ENCODE measurements at places on chromosomes 2 and 18.
A peak's percentile ranks its signal among the peaks of the same experiment; 100 is the strongest.

DNA sequence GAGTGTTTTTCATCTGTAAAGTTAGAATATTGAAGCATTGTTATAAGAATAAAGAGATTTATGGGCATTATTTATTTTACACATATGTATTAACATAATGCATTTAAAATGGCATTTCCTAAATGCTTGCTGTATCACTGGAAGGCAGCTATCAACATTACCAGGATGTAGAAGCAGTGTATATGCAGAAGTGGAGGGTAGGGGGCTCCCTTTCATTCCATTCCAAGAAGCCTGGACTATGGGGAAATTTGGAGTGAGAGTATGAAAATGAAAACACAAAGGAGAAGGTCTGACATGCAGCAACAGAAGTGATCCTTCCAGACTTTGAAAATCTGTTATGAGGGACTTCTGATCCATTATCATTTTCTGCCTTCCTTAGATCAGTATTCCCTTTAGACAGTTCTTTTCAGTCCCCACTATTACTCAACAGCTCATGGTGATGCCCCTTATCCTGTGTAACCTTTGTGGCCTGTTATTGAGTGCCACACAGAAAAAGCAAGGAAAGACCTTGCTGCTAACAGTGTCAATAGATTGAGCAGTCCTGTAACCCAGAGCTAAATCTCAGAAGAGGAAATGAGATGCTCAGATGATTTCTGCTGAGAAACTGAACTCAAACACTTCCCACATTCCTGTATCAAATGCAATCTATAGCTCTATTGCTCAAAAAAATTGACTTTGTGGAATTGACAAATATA is 216.6 kb downstream of the HNMT start:
- no peak for DNase-seq

GRCh38 chr2:148525130-148525529 is 119.4 kb upstream of the EPC2 start:
- DNase-seq: no peak

GRCh38 chr18:12656938-12657683 is 796 bp downstream of the SPIRE1 start:
- DNase-seq: peak; percentile 30

DNA sequence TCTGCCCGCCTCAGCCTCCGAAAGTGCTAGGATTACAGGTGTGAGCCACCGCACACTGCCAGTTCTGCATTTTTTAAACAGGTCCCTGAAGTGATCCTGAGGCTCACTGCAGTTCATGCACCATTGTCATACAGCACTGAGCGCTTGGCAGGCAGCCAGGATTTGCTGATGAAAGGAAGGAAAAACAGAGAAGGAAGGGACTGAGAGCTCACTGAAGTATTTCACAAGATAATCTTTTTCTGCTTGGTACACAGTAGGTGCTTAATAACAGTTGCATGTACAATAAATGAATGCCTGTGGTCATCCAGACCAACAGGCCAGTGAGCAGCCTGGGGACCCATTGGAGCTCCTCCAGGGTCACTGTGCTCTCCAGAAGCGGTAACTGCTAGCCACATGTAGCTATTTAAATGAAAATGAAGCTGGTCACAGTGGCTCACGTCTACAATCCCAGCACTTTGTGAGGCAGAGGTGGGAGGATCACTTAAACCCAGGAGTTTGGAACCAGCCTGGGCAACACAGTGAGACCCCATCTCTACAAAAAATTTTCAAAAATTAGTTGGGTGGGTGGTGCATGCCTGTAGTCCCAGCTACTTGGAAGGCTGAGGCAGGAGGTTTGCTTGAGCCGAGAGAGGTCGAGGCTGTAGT is 33.1 kb upstream of the SMAD7 start:
- no peak for DNase-seq

DNA sequence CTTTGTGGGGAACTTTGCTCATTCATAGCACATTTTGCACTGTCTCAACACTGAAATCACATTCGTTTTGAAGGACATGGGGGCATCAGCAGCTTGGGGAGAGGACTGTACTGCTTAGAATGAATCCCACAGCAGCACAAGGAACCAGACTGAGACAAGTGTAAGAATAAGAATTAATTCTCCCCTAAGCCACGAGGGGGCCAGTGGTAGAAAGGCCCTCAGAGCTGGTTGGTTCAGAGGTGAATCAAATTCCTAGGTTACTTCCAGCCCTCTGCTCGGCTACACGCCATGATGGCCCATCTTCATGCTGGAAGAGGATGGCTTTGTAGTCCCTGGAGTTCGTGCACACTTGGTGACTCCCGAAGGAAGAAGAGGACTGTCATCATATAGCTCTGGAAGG is 12.0 kb upstream of the MC5R start:
- DNase-seq: no peak

- peak; percentile 46 for DNase-seq
Measured at GRCh38 chr2:28624793-28625701, 126.6 kb upstream of the PPP1CB start.

- DNase-seq: no peak
Measured at GRCh38 chr2:68753318-68753717, 18.7 kb downstream of the ARHGAP25 start.

- no peak for DNase-seq
Measured at GRCh38 chr2:146992466-146992865, 852.4 kb upstream of the ACVR2A start.

- DNase-seq: no peak
Measured at GRCh38 chr2:21787941-21788340, 664.2 kb downstream of the TDRD15 start.

DNA sequence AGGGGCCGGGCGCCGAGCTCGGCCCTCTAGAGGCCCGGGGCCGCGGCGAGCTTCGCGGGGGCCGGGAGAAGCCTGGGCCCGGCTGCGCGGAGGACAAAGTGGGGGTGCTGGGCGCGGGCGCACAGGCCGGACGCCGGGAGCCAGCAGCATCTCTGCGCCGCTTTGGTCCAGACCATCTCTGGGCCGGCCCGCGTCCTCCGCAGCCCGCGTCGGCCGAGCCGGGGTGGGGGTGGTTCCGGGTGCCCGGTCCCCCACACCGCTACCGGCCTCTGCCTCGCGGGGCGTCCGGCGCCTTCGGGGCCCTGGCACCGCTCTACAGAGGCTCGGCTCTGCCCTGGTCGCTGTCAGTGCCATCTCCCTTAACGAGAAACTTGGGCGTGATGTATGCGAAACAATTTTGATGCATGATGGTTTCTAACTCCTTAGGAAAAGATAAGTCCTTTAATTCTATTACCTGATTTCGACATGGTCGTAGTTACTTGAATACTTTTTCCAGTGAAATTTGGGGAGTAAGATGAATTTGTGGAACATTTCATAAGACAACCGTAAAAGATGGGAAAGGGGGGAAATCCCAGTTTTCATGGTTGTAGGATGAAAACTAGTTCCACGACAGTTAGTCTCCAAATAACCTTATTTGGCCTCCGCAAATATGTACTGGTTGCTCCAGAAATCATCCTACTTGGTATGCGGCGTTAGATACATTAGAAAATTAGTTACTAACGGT is 562 bp downstream of the TWSG1 start:
- DNase-seq: peak; percentile 34

GRCh38 chr2:68719912-68720311 is 14.7 kb upstream of the ARHGAP25 start:
- DNase-seq: no peak

DNA sequence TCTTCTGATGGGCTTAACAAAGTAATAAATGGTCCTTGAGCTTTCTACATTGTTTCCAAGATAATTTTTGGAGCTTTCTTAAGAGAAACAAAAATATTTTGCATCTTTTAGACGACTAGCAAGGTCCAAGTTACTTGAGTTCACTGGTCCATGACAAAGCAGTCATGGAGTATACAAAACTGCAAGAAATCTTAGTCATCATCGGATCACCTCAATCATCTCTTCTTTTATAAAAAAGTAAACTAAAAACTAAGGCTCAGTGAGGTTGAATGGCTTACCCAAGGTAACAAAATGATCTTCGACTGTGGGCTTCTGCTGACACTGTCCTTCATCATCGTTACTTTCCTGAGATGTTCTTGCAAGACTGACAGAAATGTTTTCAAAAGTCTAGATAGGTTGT is 11.9 kb downstream of the FIGN start:
- DNase-seq: no peak

- no peak for DNase-seq
Measured at GRCh38 chr2:147110317-147110716, 734.5 kb upstream of the ACVR2A start.

GRCh38 chr2:240704651-240705050 is 13.0 kb downstream of the AQP12A start:
- peak; percentile 50 for DNase-seq

DNA sequence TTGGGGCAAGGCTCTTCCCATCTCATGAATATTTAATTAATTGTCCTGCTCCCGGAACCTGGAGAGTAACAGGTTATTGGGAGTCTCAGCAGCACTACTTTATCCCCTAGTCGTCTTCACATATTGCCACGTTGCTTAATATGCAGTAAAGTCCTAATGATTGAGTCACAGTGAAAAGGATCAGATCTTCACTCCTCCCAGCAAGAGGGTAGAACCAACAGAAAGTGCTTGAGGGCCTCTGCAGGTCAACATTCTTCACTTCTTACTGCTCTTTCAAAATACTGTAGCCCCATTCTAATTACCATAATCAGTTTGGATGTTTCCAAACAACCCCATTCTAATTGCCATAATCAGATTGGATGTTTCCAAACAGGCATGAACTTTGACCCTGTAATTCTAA is 801.0 kb downstream of the LRRTM4 start:
- no peak for DNase-seq

DNA sequence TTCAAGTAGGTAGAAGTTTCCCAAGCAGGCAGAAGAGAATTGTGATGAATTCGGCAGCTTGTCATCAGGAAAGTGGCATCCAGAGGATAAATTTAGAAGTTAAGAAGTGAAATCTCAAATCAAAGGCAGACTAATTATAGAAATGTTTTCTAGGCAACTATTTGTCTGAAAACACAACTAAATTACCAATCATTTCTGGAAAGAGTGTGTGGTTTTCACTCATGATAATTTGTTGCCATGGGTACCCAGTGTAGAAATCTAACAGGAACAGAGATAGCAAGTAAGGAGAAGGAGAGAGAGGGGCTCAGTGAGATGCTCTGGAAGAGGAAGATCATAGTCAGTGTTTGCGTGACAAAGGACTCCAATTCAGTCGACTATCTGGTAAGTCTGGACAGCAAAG is 208.1 kb downstream of the NCKAP5 start:
- no peak for DNase-seq

DNA sequence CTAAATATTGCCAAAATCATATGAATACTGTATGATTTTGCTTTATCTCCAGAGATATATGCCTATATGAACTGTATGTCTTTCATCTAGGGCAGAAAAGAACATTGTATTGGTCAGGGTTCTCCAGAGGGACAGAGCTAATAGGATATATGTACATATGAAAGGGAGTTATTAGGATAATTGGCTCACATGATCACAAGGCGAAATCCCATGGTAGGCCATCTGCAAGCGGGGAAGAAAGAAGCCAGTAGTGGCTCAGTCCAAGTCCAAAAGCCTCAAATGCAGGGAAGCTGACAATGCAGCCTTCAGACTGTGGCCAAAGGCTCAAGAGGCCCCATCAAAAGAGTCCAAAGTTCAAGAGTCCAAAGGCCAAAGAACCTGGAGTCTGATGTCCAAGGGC is 209.9 kb downstream of the RNF144A start:
- no peak for DNase-seq

DNA sequence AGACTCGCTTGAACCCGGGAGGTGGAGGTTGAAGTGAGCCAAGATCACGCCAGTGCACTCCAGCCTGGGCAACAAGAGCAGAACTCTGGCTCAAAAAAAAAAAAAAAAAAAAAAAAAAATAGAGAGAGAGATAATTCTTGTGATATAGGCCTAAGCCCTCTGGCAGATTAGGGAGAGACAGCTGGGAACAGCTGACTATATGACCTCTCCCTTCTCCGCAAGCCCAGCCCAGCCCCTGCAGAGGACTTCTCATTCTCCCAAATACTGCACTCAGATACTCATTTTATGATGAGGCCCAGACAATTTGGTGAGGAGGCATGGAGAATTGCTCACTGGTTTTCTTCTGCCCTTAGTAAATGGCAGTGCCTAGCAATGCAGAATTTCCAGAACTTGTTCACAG is 262.0 kb downstream of the HAUS1 start:
- DNase-seq: no peak

GRCh38 chr18:79275992-79276391 is 119.7 kb upstream of the NFATC1 start:
- no peak for DNase-seq

DNA sequence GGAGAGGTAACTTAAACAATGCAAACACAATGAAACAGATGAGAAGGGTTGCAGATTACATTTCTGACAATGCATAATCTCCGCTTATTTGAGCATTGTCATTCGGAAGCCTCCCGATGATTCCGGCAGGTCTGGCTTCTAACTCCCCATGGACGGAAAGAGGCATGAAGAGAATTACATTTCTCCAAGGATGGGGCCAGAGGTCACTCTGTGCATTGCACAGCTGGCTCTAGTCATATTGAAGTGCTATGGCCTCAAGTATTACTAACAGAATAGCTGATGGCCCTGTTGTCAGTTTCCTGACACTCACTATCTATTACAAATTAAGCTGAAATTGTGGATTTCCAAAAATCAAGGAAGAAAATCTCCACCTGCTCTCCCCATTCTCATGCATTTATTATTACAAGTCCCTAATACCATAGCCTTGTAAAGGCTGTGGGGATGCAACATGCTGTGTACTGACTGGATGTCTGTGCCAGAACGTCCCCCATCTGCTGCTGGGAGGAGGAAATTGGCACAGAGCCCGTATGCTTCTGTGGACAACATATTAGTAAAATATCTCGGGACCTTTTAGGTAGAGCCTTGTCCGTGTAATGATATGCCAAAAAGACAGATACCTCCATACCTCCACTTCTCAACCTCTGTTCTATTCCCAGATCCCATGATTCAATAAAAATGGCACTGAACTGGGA is 168.1 kb downstream of the SETBP1 start:
- DNase-seq: no peak

DNA sequence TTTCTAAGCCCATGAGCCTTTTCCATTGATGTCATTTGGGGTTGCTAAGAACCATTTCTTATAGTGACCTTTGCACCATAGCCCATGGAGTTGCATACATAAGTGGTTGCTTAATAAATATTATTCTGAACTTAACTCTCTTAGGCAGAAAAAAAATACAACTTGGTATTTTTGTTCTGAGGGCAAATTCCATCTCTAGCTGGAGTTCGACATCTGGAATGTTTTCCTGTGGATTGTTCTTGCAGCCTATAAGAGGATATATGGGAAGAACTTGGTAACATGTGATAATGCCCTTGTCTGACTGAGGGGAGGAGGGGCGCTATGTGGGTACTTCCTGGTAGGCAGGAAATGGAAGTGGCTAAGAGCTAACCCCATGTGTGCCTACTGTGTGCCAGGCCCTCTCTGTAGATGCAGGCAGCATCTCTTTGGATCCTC is 20.7 kb downstream of the IGFBP2 start:
- DNase-seq: no peak

DNA sequence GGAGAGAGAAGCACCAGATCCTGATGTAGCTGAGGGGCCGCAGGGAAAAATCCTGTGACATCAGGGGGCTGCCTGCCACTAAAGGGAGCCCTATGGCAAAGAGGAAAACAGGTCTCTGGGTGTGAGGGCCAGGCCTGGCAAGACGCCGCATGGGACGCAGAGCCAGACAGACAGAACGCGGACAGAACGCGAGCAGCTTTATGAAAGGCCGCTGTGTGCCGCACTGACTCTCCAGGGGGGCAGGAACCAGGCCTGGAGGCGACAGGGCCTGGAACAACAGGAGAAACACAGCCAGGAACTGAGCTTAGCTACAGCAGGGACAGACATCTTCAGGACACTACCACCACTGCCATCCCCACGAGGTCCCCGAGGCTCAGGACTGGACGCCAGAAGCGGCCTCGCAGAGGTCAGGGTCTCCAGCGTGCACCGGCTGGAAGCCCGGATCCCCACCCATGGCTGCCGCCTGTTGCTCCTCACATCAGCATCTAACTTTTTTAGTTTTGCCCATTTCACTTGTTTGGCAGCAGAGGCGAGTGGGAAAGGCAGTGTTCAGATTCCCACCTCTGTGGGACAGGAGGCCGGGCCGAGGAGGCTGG is 131.6 kb downstream of the VAPA start:
- DNase-seq: no peak

Data from activated naive CD4-positive, alpha-beta T cell treated with anti-CD3 and anti-CD28 coated beads, Interleukin-2, amount 50 U/mL, for 16 hours (primary cell).